ENCODE measurements at places on chromosomes 2 and 18.

DNA sequence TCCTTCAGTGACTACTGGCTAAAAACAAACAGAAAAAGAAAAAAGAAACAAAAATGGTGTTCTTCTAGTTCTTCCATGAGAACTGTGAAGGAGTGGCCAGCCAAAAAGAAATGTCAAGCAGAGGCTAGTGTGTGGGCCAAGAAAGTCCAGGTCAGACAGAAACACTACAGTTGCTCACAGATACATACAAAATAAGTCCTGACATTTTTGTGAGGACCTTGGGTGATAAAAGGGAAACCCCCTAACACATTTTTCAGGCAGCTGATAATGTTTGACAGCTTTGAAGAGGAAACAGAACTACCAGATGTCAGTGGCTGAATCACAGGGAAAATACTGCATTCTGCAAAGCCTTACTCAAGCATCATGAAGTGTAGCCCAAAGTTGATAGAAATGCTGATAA is 28.1 kb downstream of the ARHGAP25 start:
- no peak for DNase-seq

GRCh38 chr2:10079870-10080535 is at the start of gene CYS1:
CYS1 (minus strand) TSS chr2:10080411; CDS start chr2:10080223, 188 bp downstream.
- peak; percentile 74 for DNase-seq

- no peak for DNase-seq
These were observed 175.9 kb downstream of the NBAS start for GRCh38 chr2:15385184-15385583.

- DNase-seq = no peak
These were observed 55.7 kb downstream of the COA5 start for GRCh38 chr2:98552499-98553179.

DNA sequence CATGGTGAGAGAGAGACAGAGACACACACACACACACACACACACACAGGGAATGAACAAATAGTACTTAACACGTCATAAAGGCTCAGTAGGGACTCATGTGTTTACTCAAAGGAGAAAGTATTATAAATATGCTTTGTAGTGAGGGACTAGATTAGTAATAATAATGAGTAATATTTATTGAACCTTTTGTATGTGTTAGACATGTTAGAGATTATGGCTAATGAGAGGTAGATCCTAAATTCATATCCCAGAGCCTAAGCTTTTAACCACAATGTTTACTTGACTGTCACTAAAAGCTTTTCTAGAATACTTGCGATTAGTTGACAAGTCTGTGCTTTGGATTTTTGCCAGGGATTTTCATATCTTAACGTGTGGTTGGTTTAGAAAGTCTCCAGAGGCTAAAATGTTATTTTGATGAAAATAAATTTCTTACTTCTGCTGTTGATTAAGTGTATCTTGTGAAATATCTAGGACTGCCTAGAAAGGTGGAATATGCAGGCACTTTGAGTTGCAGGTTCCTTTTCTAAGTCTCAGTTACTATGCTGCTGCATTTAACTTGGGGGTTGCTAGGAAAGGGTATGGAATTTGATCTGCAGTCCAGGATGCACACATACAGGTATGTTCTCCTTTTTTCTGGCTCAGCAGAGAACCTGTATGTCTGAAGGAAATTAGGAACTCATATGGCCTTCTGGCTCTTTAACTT is 64.5 kb downstream of the UBR3 start:
- no peak for DNase-seq

GRCh38 chr18:70220628-70221027 is 15.1 kb upstream of the RTTN start:
- DNase-seq = no peak

DNA sequence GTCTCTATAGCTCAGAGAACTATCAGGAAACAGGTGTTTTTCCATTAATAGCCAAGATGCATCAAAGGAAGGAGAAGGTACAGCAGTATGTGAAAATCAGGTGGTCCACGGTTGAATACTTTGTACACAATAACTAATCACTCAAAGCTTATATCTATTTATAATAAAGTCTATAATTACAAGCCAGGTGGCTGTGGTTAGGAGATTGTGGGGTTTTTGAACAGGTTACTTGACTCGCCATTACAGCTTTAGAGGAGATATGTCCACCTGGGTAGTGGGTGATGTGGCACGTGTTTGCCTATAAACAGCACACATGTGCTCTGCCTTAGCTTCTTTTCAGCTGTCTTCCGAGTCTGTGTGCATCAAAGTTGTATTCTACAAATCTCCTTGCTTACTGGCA is 892.2 kb upstream of the ZEB2 start:
- DNase-seq = no peak

DNA sequence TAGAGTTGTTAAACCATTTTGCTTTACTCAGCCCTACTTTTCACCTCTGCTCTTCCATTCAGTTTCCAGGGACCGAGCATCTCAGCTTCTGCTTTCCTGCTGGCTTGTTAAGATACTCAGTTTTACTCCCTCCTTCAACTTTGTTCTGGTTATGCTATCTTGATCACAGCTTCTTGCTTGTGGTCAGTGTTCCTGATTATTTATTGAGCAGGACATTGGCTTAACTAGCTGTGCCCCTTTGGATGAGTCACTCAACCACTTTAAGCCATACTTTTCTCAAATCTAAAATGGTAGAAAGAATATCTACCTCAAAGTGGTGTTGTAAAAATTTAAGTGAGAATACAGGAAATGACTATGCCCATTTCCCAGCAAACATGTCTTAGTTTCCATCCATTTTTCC is 124.0 kb downstream of the KYNU start:
- no peak for DNase-seq

DNA sequence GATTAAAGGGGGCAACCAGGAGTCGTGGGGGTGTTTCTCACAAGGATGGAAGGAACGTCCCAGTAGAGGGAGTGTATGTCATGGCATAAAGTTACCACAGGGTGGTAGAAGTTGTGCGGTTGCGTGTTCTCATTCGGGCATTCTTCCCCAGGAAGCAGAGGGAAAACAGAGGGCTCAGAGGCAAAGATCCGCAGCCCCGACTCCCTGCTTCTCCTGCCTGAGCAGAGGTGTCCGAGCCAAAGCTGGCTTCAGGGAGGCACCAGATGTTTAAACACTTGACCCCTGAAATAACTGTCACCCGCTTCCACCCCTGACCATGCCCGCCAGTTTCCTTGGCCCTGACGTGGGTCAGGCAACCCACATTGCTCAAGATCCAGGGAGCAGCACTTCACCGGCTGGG is 83.7 kb downstream of the EN1 start:
- DNase-seq = no peak

DNA sequence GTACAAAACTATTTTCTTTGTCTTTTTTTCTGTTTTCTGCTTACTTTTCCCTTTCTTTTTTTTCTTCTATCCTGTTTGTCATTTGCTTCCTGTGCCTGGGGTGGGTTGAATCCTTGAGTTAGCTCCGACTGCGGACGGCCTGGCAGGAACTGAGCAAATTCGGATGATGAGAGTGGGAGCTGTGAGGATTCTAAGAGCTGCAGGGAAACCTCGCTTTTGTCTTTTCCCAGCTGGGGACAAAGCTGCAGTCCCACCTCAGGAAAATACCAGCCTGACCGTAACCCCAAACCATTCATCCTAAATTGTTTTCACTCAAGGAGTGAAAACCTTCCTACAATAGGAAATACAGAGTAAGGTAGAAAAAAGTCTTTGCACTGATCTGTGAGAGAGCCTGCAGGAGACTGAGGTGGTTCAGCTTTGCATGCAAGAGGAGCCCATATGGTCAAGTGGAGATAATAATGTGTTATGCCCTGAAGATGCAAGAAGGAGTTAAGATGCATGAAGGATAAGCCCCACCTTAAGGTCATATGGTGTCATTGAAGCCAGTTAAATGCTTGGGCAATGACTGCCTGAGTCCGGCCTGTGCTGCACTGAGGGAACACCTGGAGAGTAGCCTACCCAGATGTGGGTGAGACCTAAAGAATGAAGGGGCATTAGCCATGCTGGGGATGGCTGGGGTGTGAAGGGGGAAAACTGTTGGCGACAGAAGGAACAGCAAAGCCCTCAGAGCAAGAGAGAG is 31.7 kb upstream of the ARL4C start:
- DNase-seq = no peak

DNA sequence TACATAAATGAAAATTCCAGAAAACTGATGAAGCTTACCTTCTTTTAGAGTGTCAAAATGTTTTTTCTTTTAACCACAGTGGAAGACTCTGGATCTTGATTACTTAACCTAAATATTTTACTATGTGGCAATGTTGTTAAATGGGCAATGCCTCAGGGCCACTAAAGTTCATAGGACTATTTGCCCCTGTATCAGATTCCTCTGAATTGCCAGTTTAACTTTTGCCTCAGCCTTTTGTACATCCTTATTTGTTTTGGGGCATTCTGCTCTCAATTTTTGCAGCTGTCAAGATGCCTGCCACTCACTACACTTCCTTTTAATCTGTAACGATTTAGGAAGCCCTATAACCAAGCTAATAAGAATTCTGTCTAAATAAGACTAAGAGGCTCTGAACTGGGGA is 31.7 kb upstream of the SERTAD2 start:
- DNase-seq = no peak

- no peak for DNase-seq
These were observed 124.2 kb downstream of the GALR1 start for GRCh38 chr18:77373730-77374445.

DNA sequence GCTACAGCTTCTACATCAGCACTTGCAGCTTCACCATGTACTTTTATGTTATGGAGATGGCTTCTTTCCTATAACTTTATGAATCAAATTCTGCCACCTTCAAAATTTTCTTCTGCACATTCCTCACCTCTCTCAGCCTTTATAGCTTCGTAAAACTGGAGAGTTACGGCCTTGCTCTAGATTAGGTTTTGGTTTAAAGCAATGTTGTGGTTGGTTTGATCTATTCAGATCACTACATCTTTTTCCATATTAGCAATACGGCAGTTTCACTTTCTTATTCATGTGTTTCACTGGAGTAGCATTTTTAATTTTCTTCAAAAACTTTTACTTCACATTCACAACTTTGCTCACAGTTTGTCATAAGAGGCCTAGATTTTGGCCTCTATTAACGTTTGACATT is 242.9 kb upstream of the GYPC start:
- no peak for DNase-seq

DNA sequence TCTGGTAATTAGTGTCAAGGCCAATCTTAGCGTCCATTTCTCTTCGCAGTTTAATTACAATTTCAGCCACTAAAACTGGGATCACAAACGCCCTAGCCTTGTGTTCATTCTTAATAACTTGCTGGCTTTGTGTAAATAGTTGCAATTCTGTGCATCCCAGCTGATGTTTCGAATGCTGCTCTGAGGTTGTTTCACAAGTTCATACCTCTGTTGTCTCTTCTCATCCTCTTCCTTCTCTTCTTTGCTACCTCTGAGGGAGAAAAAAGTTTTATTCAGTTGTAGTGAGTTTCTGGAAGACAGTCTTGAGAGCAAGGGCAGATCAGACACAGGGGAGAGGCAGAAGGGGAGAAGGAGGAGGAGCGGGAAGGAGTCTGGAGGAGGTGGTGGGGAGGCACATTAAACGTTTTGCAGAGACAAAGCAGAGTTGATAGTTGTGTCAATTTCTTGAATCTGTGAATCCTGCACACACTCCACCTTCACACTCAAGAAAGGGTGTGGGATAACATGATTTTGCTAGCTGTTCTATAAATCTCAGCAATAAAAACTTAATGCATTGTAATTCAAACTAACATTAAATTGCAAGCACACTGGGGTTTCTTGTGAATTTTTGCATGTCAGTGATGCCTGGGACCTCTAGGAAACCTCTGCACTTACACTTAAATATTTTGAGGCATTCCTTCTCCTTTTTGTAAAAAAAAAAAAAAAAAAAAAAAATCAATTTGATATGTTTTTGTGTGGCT is 6.8 kb downstream of the MEIS1 start:
- no peak for DNase-seq

- no peak for DNase-seq
These were observed 340.2 kb upstream of the HNRNPA3 start for GRCh38 chr2:176872406-176872805.

DNA sequence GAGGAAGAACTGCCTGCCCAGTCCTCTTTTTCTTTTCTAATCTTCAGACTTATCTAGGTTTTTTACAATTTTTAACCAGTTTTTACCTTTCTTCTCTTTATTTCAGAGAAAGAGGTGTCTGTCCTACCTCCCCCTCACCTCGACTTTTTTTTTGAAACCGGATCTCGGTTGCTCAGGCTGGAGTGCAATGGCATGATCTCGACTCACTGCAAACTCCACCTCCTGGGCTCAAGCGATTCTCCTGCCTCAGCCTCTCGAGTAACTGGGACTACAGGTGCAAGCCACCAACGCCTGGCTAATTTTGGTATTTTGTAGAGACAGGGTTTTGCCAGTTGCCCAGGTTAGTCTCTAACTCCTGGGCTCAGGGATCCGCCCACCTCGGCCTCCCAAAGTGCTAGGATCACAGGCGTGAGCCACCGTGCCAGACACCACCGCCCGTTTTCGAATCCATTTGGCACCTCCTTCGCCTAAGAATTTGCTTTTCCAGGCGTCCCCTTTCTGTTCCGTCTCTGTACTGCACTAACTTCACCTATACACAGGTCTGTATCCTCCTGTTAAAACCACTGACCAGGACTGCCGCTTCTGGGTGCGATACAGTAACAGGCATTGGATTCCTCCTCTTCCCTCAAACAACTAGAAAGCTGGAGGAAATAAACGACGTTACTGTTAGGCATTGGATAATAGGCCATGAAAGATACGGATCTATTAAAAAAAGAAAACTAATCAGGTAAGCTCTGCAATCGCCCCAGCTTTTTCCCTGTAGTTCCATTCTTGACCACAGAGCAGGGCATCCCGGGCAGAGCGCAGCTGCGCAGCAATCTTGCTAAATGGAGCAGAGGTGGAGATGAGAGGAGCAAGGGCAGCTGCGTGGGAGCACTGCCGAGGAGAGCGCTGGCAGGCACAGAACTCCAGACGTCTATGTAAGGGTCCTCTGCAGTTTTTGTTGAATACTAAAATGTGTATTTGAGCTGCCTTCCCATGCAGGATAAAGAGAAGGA is 69.9 kb downstream of the ZC3H6 start:
- no peak for DNase-seq

All from HuH-7.5 (cell line).